Ureter (tissue), 1 donor: ENCODE measurements at places on chromosomes 1 and 21.

- no peak for DNase-seq
Observed at GRCh38 chr1:12151465-12151864, 15.3 kb upstream of the TNFRSF1B start.

DNA sequence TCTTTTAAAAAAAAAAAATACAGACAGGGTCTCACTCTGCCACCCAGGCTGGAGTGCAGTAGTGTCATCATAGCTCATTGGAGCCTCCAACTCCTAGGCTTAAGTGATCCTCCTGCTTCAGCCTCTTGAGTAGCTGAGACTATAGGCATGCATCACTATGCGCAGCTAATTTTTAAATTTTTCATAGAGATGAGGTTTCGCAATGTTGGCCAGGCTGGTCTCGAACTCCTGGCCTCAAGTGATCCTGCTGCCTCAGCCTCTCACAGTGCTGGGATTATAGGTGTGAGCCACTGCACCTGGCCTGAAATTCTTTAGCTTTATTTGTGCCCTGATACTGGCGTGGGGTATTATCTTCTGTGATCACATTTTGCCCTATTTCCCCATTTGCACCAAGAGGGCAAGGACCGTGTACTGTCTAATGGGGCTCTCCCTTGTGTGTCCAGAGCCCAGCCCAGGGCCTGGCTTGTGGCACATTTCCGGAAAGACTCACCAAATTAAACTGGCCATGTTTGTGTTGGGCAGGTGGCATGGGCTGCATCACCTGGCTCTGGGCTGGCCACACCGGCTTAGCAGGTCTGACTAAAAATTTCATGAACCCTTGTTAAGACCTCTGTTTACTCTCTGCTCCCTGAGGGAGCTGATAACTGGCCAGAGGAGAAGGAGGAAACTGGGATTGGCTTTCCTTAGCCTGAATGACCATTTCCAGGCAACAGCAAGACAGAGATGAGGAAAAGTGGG is 32.2 kb downstream of the TRIM62 start:
- DNase-seq: peak; percentile 80

- no peak for DNase-seq
Observed at GRCh38 chr1:14094611-14095400, 394.8 kb downstream of the PRDM2 start.

- peak; percentile 64 for DNase-seq
Observed at GRCh38 chr1:29120947-29121485, 2.7 kb downstream of the TMEM200B start.

- DNase-seq: no peak
Observed at GRCh38 chr21:34279883-34280282, 83.9 kb upstream of the KCNE2 start.

DNA sequence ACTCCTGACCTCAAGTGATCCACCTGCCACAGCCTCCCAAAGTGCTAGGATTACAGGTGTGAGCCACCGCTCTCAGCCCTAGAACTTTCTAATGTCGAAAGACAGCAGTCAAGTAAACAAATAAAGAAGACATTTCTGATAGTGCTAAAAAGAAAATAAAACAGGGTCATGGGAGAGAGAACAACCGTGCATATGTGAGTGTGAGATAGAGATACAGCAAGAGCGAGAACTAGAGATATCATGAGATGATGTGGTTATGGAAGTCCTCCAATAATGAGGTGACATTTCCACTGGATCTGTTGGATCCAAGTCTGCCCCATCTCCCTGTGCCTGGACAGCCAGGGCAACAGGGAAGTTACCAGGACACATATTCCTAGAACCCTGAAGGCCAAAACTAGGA is 4.6 kb upstream of the TENT5B start:
- no peak for DNase-seq

GRCh38 chr1:107110326-107110725 is 30.5 kb upstream of the NTNG1 start:
- DNase-seq: no peak

GRCh38 chr1:161838885-161839284 is 72.8 kb downstream of the ATF6 start:
- no peak for DNase-seq

DNA sequence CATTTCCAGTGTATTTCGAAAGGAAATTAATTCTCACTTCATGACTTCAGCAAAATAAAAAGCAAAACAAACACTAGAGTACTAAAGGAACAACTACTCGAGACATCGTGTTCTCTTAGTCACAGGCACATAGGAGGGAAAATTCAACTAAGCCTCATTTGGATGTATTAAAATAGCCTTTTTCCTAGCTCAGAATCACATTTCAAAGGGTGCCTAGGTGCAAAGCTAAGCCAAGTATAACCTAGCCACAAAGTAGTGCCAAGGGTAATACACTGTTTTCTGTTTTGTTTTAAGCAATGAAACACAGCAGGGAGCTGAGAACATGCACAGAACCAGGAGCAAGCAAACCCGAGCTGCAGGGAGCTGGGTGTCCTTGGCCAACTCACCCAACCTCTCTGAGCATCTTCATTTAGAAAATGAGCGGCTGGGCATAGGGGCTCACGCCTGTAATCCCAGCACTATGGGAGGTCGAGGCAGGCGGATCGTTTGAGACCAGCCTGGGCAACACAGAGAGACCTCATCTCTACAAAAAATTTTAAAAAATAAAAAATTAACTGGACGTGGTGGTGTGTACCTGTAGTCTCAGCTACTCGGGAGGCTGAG is 26.6 kb upstream of the ACBD6 start:
- DNase-seq: no peak

DNA sequence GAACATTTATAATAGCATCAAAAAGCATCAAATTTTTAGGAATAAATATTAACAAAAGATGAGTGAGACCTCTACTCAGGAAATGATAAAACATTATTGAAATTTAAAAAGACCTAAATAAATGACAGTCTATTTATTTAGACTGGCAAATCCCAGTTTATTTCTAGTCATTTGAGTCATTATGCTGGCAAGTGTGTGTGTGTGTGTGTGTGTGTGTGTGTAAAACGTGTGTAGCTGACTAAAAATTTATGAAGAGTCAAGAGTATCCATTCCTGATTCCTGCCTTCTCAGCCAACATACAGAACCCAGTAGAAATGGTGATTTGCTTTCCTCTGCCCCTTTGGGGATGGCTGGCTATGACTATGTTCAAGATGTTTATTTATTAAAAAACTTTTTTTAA is 46.2 kb downstream of the OSBPL9 start:
- no peak for DNase-seq

DNA sequence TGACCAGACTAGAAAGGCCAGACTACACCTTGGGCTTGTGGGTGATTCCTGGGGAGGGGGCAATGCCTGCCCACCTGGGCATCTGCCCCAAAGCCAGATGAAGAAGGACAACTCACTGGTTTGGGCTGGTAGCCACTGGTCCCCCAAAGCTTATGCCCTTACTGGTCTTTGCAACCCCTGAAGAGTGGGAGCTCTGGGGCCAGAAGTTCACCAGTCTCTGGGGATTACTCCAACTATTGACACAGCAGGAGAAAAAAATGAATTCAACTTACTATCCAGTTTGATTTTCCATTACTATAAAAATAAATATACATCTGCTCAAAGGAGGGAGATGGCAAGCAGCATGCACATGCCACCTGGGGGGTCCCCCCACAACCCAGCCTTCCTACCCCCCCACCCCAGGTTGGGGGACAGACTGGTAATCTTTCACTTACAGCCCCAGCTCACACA is 2.6 kb downstream of the AHDC1 start:
- no peak for DNase-seq

DNA sequence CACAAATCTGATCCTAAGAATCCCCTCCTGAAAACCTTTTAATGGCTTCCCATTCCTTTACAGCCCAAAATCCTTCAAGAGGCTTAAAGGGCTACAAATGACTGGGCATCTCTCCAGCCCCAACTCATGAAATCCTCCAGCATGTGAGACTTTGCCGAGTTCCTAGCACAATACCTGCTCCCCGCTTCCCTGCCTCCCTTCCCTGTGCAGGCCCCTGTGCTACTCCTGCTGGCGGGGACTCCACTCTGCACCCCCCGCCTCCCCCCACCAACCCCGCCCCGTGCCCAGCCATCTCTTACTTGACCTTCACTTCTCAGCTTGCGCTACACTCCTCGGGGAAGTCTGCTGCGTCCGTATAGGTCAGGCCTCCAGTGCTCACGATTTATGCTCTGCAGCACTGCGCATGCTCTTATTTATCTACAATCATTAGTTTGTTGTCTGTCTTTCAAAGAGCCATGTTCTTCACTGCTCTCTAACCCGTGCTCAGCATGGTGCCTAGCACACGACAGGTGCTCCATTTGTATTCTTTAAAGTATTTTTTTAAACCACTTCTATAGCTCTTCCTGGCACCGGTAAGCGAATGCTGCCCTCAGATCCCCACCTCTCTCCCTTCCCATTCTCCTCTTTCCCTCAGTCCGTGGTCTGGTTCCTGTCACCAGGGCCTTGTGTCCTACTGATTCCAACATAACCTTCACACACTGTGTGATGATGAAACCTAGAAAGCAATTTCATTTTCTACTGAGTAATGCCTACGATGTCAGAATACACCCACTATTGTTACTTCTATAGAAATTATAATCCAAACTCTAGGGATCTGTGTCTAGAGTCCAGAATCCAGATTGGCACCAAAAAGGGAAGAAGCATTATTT is 37.5 kb upstream of the PLA2G2C start:
- DNase-seq: no peak

DNA sequence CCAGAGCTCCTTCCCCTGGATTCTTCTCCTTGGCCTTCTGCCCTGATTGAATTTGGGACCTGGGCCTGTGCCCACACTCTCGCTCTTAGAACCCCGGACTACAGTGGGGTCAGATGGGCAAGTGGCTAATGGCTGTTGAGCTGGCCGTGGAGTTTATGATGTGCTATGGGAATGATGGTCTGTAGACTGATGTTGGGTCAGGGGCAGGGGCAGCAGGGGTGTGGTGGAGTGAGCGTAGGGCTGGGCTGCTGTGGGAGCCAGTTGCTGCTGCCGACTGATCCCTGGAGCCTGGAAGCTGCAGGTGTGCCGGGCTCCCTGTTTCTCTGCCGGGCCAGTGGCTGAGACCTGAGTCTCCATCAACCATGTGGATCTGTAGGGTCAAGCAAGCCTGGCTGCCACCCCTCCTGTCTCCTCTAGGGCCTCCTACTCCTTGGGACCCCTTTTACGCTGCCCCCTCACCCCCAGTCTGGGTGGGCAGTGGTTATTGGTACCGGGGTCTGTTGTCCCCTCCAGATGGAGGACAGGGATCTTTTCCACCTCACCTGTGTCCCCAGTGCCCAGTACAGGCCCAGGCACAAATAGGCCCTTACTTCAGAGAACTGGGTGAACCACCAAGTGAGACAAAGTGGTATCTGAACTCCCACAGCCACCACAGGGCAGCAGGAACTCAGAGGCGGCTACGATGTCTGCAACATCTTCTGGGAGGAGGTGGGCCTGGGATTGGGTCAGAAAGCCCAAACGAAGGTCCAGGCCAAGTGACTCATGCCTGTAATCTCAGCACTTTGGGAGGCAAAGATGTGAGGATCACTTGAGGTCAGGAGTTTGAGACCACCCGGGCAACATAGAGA is 5.1 kb downstream of the PODN start:
- DNase-seq: peak; percentile 8

GRCh38 chr1:214880956-214881355 is 201.6 kb upstream of the KCNK2 start:
- DNase-seq: no peak

DNA sequence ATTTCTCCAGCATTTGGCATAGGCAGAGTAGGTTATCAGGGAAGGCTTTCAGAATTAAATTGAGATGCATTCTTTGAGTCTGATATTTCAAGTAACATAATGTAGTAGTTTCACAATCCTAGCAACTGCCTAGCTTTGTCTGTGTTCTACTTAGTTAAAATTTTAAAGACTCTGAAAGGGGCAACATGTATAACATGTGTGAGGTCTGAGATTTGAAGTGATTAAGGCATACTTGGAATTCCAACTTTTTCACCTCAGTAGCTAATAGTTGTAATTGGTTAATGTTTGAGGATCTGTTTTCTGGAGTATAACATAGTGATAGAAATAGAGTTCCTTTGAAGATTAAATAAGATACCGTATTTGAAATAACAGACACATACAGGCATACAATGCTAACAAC is 335.2 kb upstream of the BEND5 start:
- no peak for DNase-seq

DNA sequence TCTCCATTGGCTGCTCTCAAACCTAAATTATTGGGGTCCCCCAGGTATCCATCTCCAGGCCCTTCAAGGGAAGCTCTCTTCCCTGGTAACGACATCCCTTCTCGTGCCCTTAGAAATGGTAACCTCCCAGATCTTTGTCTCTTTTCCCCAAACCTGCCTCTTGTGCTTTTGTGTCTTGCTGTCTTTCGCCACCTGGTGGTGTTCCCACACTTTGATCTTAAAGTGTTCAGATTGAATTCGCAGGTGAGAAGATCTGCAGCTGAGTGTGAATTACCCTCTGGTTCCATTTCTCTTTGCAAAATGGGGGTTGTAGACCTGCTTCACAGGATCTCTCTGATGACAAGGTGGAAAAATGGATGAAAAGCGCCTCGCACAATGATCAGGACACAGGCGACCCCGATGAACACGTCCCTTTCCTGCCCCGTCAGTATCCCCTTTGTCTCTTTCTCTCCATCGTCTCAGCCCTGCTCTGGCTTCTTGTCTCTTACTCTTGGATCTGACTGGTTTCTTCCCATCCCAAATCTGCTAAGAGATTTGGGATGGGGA is 53.1 kb downstream of the DOP1B start:
- DNase-seq: peak; percentile 55

- no peak for DNase-seq
Observed at GRCh38 chr1:90162216-90162615, 167.3 kb downstream of the ZNF326 start.

GRCh38 chr1:3352299-3352951 is 102.0 kb upstream of the ARHGEF16 start:
- DNase-seq: peak; percentile 60

- no peak for DNase-seq
Observed at GRCh38 chr1:64366821-64367220, 103.1 kb upstream of the CACHD1 start.

DNA sequence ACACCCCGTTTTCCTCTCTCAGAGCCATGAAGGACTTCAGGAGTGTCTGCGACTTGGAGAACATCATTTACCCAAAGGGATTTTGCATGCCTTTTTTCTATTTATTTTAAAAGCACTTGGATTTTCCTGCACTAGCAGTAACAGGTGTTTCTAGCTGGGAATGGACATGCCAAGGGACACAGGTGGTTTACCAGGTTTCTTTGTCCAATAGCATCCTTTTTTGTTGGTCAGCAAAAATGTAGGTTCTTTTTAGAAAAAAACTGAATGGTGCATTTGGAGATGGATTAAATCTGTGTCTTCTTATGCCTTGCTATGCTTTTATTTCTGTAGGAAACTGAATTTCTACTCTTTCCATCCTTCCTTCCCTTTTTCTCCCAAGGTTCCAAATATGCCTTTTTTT is 132.8 kb upstream of the COL6A1 start:
- no peak for DNase-seq
